ENCODE measurements at places on chromosomes 7 and 10. TPM values are rescaled to one million over a fixed set of nuclear protein-coding genes. Genes with fewer than 3 reads are reported as not detected.

NPY4R2 gene
- total RNA-seq: not detected

EVX1 gene
- total RNA-seq: not detected

SYNPO2L gene
- not detected for total RNA-seq

CABCOCO1 gene
- total RNA-seq: 0.79 TPM

MEOX2 gene
- total RNA-seq: 0.16 TPM

KLF14 gene
- total RNA-seq: under 0.01 TPM

Data from bronchial smooth muscle cell (primary cell).